ENCODE measurements at places on chromosomes 11 and 22.

GRCh38 chr11:119471329-119471728, 48.4 kb upstream of the THY1 start:
- no peak for DNase-seq

GRCh38 chr22:41523464-41524221, 20.6 kb downstream of the POLR3H start:
- peak; percentile 42 for DNase-seq

DNA sequence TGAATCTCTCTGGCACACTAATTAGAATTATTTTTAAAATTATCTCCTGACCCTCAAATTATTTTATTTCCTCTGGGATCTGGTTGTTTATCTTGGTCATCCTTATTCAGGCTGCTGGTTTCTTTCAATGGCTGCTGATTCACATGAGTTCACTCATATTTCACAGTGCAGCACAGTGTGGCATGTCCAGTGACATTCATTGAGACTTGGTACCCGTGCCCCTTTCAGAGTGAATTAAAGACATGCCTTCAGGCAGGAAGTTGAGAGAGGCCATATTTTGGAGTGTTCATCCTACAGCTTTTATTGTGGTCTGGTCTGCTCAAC, 13.5 kb downstream of the DCPS start:
- no peak for DNase-seq

GRCh38 chr11:115222218-115222862, 281.9 kb downstream of the CADM1 start:
- DNase-seq: no peak

GRCh38 chr11:19719960-19720359, 7.3 kb downstream of the NAV2 start:
- no peak for DNase-seq

GRCh38 chr11:103480421-103480820, 371.2 kb downstream of the DYNC2H1 start:
- no peak for DNase-seq

- DNase-seq: no peak
These were observed 47.1 kb upstream of the LMO1 start for GRCh38 chr11:8310743-8311298.

- no peak for DNase-seq
These were observed 16.0 kb downstream of the TXN2 start for GRCh38 chr22:36465232-36466021.

GRCh38 chr11:17766590-17766989, 32.0 kb downstream of the KCNC1 start:
- peak; percentile 67 for DNase-seq

- no peak for DNase-seq
These were observed 26.0 kb downstream of the PARVA start for GRCh38 chr11:12403122-12403996.

GRCh38 chr22:20441631-20442484, 4.2 kb upstream of the SCARF2 start:
- no peak for DNase-seq

GRCh38 chr22:23431337-23432072, 148.6 kb downstream of the IGLL1 start:
- DNase-seq: no peak

DNA sequence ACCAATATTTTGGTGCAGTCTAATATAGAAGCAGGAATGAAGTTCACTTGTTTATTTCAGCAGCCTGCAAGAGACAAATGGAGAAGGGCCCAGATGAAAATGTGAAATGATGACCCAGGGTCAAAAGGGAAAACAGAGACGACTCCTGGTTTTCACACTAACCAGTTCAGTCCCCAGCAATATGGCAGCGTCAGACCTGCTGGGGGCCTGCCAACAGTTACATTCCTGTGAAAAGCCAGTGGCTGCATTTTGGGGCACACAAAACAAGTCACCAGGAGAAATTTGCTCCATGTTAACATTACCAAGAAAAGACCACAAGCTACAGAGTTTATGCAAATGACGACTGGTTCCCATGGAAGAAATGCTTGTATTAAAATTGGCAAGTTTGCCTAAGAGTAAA, 80.2 kb downstream of the CCDC34 start:
- DNase-seq: no peak

- DNase-seq: no peak
These were observed 128.3 kb downstream of the TEAD1 start for GRCh38 chr11:12802418-12803085.

DNA sequence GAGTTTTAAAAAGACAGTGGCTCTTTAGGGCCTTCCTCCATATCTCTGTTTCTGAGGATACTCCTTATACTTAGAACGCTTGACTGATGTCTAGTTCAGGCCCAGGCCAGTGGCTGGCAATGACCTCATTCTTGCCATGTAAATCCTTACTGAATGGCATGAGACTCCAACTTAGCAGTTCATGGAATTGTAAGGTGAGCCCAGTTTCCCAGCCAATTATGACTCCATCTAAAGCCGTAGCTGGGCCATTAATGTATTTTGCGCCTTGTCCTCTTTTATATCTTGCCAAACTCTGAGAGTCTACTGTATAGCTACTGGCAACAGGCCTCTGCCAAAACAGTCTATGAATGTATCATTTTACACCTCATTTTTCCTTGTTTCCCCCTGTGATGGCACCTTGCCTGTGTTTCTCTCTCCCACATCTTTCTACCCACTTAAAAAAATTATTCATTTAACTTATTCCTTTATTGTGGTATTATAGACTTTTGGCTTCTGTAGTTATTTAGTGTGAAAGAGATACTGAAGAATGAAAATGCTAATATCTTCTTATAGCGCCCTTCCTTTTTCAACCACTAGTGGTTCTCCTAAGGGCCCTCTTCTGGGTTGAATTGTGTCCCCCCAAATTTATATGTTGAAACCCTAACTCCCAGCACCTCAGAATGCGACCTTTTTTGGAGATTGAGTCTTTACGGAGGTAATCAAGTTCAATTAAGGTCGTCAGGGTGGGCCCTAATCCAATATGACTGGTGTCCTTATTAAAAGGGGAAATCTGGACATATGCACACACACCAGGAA, 67.4 kb downstream of the ZNRF3 start:
- no peak for DNase-seq

DNA sequence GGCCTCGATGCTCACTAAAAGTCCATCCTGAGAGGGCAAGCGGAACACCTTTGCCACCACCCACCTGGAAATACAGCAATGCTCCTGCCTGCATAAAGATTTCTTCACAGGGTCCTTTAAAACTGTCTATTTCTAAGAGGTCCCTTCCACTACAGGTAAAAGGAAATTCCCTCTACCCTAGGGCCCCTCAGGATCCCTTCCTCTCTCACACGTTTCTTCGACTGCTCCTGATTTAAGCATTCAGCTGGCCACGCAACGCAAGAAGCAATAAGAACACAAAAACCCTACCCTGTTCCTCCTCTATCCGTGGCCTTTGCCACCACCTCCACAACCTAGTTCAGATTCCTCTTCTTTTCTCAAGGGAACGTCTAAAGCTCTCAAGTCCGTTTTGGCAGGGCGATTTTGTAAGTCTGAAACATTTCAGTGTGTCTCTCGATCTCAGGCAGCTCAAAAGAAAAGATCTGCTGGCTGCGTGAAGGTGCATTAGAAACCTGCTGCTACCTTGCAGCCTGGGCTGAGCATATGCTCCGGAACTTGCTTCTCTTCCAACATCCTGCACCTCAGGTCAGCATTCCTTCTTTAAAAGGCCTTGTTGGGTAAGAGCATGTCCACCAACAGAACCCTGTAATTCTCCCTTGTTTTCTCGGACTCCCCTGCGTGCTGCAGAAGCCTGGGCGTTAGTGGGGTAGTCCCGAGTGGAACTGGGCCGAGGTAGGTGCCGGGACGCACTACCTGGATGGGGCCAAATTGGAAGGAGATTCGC, 1.6 kb downstream of the LGR4 start:
- no peak for DNase-seq

GRCh38 chr11:96122601-96123074, 198.7 kb upstream of the MTMR2 start:
- DNase-seq: no peak

DNA sequence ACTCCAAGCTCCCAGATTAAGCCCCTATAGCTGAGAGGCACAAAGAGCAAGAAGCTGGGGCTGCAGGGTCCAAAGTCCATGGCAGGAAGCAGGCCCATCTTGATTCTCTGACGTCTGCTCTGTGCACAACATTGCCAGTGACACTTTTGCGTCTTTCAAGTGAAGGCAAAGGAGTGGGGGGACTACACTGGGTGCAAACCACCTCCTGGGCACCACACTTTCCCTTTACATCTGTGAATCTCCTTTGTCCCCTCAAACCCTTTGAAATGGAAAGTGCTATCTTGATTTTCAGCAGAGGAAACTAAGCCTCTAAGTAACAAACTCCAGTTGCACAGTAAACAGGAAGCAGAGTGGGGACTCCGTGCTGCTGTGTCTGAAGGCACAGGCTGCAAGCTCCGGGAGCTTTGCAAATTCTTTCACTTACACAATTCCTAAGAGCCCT, 428.0 kb downstream of the LARGE1 start:
- no peak for DNase-seq

DNA sequence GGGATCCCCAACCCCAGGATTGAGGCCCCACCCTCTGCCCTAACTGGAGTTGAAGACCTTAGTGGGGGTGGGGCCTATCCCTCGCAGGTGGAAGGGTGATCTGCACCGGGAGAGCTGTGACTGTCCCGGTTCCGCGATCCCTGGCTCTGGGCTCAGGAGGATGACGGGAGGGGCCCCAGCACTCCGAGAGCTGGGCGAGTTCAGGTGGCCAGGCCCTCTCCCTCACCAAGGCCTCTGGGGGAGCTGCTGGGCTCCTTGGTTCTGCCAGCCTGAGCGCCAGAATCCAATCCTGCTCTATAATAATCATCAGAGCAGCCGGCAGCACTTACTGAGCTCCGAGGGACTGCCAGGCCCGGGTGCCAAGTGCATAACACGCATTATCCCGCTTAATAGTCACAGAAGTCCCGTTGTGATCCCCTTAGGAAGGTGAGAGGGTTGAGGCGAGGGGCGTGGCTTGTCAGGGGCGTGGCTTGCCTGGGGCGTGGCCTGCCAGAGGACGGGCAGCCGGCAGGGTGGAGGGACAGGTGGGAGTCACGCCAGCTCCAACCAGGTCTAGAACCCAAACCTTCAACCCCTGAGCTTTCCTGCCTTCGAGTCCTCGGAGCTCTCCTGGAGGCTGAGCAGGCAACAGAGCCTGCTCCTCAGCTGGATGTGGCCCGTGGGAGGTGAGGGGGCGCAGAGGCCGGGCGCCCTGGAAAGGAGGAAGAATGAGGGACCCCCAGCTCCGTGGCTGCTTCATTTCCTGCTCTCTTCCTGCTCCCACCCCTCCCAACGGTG, 7.3 kb upstream of the SYT7 start:
- DNase-seq: peak; percentile 63

GRCh38 chr11:11409901-11410300, 56.9 kb upstream of the CSNK2A3 start:
- no peak for DNase-seq

DNA sequence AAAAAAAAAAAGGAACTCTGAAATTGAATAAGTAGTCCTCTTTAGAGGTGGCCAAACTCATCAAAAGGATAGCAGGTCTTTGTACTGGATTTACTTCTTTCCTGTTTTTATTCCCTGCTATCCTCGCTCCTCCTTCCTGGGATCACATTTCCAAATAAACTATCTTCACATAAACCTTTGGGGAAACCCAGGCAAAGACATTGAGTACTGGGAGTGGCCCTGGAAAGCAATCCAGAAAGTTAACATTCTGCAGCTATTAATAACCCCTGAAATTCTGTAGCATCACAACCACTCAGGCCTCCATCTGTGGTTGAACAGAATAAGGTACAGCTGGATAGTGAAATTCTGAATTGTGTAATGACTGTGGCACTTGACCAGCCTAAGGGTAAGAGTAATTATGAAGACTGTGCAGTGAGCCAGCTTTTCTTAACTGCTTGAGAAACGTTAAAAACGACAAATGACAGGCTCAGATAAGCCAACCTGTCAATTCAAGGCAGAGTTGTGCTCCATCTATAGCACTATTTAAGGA, 58.8 kb downstream of the ISX start:
- DNase-seq: no peak

- DNase-seq: no peak
These were observed 63.8 kb downstream of the SC5D start for GRCh38 chr11:121356357-121356756.

DNA sequence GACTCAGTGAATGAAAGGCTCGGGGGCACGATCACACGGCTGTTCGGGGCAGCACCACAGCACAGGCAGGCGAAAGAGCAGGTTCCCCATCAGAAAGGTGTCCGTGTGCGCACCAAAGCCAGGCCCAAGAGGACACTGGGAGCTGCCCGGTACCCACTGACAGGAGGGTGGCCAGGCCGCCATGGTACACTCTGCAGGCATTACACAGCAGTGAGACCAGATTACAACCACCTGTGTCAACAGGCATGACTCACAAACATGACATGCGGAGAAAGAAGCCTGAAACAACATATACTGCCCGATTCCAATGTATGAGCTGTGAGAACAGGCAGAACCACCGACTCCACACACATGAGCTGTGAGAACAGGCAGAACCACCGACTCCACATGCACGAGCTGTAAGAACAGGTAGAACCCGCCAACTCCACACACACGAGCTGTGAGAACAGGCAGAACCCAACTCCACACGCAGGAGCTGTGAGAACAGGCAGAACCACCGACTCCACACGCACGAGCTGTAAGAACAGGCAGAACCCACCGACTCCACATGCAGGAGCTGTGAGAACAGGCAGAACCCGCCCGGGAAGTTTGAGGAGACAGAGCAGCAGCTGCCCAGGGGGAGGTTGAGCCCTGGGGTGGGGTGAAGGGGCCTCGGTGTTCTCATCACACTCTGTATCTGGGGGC, 32.6 kb downstream of the KIAA0930 start:
- no peak for DNase-seq

GRCh38 chr22:34639911-34640310, 426.0 kb upstream of the ISX start:
- no peak for DNase-seq

GRCh38 chr11:19957294-19957943, 202.9 kb downstream of the DBX1 start:
- no peak for DNase-seq

DNA sequence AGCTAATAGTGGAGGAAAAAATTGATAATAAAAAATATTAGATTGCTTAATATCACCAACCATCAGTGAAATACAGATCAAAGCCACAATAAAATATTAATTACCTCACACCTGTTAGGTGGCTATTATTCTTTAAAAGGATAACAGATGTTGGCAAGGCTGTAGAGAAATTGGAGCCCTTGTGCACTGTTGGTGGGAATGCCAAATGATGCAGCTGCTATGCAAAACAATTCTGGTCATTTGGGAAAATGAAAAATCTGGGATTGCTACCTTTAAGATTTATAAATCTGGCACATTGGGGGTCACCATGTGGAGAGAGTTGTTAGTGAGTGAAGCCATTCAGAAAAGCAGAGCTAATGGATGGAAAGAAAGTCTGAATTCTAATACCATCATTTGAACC, 143.4 kb downstream of the FCHSD2 start:
- DNase-seq: no peak

DNA sequence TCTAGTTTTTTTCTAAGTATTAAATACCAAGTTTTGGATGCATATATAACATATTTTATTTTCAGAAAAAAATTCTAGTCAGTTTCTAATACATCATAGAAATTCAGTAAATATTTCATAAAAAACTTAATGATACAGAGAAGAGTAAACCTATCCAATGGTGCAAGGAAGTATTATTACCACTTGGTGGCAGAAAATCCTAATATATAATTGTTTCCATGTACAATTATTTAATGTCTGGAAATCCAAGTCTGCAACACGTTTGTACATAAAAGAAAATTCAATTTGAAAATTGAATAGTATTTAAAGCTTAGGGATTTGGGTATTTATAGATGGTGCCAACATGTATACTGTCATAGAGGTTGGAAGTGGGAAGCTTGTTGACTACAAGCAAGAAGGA, 127.0 kb downstream of the TRPC6 start:
- peak; percentile 70 for DNase-seq
